Stimulated activated CD8-positive, alpha-beta memory T cell treated with anti-CD3 and anti-CD28 coated beads, Interleukin-4, amount 100 ng/mL, for 4 hours (primary cell): ENCODE measurements at places on chromosomes 6 and 20.

DNA sequence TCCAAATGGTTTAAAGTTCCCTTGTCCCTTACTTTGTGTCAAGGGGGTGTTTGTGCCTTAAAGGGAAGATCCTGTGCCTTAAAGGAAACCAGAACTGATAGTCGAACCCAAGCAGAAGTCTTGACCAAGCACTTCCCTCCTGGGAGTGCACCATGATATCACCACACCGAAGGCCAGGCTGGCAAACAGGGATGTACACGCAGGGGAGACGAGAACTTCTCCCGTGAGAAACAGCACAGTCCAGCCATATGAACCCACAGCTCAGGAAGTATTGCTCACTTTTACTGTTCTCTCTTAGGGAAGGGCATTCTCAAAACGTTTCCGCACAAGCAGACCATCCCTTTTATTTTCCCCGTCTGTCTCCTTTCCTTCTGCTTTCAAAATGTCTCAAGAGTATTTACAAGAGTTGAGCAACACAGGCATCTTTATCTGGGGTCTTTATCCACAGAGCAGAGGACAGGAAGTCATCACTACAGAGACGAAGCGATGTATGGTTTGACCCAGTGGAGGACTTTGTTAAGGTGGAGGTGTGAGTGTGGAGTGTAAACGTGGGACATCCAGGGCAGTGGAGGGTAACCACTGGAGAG, 12.8 kb upstream of the SERPINB1 start:
- DNase-seq = no peak

DNA sequence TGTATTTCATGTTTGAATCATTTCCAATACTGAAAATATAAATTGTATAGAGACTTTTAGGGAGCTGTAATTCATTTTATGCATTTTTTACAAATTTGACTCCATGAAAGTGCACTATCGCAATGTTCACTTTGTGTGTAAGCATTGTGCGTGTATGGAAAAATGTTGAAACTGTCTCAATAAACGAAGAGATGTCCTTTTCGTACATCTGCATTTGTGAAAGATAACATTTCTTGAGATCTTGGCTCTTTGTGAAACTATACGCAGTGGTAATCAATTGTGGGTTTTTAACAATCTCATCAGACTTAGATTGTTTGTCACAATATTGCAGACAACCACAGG, 18.6 kb upstream of the ZBP1 start:
- no peak for DNase-seq

- no peak for DNase-seq
Observed at GRCh38 chr20:42093542-42094440, 475.6 kb upstream of the CHD6 start.

GRCh38 chr6:52603000-52603795, 26.3 kb upstream of the TRAM2 start:
- DNase-seq = no peak

- no peak for DNase-seq
Observed at GRCh38 chr6:47509937-47510336, 32.3 kb downstream of the CD2AP start.

- DNase-seq = no peak
Observed at GRCh38 chr6:134534708-134535149, 216.8 kb upstream of the SGK1 start.

- DNase-seq = no peak
Observed at GRCh38 chr20:25310921-25311728, 63.2 kb downstream of the PYGB start.

GRCh38 chr6:97697456-97697855, 414.4 kb upstream of the MMS22L start:
- DNase-seq = no peak

DNA sequence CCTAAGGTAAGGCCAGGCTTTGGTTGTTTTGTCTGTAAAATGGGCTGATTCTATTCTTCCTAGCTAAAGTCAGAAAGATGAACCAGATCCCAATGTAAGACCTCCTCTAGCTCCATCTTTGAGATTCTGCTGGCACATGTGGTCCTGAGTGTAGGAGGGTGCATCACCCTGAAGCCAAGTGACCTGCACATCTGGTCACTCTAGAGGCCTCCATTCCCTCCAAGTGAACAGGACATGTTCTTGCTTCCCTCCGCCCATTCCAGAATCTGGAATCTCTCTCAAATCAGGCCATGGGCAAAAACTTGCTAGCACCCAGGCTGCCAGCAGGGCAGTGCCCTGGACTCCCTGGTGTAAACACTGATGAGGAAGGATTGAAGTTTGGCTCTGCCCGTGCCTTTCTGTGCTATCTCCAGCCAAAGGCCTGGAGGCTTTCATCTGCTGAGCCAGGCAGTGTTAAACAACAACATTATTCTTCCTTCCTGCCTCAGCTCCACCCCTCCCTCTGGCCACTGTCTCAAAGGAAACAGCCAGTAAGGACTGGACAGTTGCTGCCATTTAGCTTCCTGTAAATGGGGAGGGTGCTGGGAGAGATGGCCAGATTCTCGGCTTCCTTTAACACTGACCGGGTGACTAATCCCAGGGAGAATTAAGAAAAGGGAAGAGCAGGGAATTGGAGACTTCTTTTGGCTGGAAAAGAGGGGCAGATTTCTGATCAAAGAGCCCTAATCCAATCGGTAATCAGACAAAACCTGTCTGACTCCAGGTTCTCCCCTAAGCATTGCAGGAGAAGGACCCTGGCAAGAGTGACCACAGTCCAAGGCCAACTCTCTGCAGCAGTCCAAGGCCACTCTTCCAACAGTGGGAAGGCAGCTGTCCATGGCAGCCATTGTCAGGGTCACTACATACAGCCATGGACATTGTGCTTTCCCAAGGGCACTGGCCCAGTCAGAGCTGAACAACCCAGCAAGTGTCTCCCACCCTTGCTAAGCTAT, 19.5 kb upstream of the ADGRF1 start:
- no peak for DNase-seq

DNA sequence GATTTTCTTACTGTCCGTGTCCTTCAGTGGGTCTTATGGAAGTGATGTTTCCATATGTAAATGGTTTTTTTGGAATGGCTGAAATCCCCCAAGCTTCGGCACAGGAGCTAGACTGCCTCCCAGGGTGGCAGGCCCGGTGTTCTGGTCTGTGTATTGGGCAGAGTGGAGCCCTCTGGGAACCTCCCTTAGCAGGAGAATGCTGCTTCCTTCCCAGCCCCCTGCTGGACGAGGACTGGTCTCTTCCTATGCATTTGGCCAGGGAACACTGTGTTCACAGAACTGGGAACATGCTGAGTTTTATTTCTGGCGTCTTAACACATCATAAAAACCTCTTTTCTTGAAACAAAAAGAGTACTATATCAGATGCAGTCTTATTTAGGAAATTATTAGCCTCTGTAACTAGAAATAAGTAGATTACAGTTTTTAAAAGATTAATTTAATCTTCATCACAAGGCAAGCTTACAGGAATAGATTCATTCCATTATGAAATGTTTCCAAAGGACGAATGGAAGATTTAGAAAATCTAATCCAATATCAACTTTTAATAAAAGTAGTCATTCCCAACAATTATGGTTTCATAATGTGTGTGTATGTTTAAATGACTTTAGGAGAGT, 56.6 kb downstream of the SYTL3 start:
- DNase-seq = no peak

- no peak for DNase-seq
Observed at GRCh38 chr6:33914645-33915044, 110.8 kb upstream of the MLN start.

DNA sequence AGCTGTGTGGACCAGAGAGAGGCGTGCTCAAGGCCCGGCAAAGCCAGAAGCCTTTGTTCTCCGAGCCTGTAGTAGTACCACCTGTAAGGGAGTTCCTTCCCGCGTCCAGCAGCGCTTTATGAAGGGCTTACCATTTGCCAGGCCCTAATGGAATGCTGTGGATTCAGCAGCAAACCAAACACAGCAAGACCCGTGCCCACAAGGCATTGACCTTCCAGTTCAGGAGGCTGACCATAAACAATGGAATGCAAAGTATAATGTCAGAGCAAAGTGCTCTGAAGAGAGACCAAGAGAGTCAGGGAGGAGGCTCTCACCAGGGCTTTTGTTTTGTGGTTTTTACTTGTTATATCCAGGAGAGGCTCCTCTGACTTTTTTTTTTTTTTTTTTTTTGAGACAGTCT, 209.8 kb downstream of the ZMYND8 start:
- DNase-seq = no peak

DNA sequence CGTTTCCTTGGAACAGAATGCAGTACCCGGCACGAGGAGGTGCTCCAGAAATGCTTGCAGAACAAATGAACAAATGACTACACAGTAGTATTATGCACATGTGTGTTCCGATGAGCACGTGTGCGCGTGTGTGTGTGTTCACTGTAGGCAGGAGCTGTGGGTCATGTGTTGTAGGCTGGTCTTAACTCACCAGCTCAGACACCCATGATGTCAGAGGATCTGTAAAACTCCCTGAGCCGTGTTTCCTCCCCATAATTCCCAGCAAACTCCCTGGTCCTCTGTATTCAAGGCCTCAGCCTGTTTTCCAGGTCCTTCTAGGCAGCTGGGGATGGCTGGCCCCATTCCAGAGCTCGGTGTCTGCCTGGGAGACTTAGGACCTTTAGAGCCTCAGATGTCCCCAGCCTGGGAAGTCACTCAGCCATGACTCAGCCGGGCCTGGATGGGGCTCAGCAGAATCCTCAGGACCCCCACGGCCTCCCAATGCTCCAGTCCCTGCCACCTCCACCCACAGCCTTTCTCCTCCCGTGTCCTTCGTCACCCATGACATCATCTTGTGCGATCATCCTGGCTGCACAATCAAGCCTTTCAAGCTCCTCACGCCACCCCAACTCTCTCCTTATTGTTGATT, 475.0 kb upstream of the SULF2 start:
- no peak for DNase-seq

DNA sequence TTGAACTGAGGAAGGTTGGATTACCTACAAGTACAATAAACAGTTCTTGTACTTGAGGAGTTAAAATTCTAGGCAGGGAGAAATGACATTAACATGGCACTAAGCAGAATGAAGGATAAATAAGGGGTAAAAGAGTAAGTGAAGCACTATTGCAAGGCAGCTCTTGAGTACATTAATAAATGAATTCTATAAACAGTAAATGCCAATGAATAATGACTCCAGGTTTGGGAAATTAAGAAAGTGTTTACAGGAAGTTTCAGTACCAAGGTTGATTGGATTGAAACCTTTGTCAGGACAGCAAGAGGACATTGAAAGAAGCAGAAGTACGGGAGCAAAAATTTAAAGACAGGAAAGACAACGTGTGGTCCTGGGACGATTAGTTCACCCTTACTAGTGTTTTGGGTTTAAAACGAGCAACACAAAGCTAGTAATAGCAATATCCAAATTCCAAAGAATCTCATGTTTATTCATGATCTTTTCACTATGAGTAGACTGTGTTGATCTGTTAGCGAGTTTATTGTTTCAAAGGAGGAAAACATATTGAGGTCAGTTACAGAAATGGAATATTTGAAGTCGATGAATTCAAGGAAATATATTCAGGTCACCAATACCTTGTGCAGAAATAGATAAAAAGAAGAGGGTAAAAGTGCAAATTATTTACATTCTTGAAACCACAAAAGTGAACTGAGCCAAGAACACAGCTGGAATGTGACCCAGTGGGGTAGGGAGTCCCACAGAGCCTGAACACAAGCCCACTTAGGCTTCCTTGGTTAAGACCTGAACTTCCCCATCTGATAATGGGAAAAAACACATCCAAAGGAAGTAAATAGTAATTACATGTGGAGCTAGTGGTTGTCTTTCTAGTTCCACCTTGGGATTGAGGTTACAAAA, 80.8 kb downstream of the MKKS start:
- DNase-seq = no peak

GRCh38 chr20:38269040-38269439, 8.5 kb upstream of the KIAA1755 start:
- no peak for DNase-seq

DNA sequence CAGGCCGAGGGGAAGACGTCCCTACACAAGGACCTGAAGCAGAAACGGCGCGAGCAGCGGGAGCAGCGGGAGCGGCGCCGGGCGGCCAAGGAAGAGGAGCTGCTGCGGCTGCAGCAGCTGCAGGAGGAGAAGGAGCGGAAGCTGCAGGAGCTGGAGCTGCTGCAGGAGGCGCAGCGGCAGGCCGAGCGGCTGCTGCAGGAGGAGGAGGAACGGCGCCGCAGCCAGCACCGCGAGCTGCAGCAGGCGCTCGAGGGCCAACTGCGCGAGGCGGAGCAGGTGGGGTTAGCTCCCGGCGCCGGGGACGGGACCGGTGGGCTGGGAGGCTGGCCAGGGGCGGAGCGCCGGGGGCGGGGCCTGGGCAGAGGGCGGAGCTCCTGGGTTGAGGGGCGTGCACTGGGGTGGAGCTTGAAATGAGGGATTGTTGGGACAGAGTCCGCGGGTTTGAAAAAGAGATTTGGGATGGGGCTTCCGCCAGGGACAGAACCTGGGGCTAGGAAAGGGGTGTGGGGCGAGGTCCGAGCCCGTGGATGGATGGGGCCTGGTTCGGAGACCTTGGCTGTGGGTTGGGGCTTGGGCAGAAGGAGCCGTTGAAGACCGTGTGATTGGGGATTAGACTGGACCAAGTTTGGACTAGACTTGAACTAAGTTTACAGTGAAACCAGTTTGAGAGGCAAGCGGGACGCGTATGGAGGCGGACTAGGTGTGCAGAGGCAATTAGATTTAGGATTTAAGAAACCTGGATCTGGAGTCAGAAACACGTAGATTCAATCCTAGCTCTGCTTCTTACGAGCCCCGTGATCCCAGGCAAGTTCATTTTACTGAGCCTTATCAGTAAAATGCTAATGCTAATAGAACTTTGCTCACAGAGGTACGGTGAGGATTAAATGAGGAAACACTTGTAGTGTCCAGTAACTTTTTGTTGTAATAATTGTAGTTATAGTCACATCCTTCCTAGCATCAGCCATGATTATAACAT, 20.9 kb downstream of the DEF6 start:
- no peak for DNase-seq
